Psoas muscle (tissue), 8 donors: ENCODE measurements at places on chromosomes 16 and 17.
A peak's percentile ranks its signal among the peaks of the same experiment; 100 is the strongest.

GRCh38 chr17:73641826-73642600 is 2.2 kb downstream of the SDK2 start:
- DNase-seq: no peak

- no peak for DNase-seq
Measured at GRCh38 chr17:8123695-8124349, at the start of gene HES7. Gene HES7 (minus strand): TSS chr17:8124106. CDS start chr17:8124084, 22 bp downstream.

GRCh38 chr16:4327386-4328045 is 11.6 kb downstream of the GLIS2 start:
- DNase-seq: no peak

- no peak for DNase-seq
Measured at GRCh38 chr16:53153130-53153529, 98.3 kb downstream of the CHD9 start.

DNA sequence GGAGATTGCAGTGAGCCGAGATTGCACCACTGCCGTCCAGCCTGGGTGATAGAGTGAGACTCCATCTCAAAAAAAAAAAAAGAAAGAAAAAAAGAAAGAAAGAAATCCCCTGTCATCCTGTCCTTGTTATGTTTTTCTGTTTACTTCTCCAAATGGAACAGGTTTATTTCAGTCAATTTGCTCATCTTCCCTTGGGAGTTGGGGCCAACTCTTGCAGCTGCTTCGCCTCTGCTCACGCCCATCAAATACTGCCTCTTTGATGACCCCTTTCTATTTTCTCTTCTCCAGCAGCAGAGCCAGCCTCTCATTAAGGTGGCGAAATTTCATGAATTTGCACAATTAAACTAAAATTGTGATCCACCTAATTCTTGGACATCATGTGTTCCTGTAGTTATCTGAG is 173.4 kb downstream of the ZNF18 start:
- DNase-seq: no peak

- no peak for DNase-seq
Measured at GRCh38 chr16:30352488-30353401, 2.4 kb downstream of the CD2BP2 start.

GRCh38 chr17:27247958-27248342 is 46.0 kb upstream of the WSB1 start:
- no peak for DNase-seq

- DNase-seq: no peak
Measured at GRCh38 chr16:87679593-87680271, 77.4 kb downstream of the JPH3 start.

DNA sequence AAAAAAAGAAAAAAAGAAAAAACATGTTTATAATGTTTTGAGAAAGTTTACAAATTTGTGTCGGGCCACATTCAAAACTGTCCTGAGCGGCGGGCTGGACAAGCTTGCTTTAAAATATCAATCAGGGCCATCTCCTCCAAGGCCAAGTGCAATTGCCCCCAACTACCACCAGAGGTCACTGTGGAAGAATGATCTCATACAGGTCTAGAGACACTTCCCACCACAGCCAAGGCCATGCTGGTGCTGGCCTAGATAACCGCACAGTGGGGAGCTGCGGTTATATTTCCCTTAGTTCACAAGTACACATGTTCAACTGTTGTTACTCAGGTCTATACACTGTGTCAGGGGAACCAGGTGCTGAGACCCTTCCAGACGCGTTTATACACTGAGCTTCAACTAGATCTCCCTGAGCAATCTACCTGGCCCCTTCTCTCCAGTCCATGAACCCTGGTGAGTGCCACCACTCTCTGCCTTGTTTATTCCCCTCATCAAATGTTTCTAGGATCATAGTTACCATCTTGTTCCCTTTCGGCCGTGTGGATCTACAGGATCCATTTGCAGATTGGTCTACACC is 83.8 kb upstream of the CCL2 start:
- peak; percentile 63 for DNase-seq

GRCh38 chr17:65811043-65811442 is 249.6 kb upstream of the AXIN2 start:
- DNase-seq: no peak

DNA sequence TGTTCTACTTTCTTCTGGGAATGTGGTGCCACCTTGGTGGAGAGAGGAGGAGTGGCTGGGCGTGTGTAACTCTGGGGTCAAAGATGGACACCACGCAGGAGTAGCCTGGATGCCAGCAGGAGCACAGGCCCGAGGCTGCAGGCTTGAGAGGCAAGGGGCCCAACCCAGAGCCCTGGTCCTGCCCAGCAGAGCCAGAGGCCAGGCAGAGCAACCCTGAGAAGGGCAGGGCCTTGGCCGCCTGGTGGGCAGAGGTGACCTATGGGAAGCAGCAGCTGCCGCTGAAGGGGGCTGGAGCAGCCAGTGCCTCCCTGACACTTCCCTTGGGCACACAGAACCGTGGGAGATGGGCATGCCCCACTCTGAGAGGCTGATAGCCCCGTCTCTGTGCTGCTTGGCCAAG is 18.0 kb upstream of the CPSF4L start:
- DNase-seq: no peak

GRCh38 chr16:7361416-7362129 is 28.9 kb downstream of the RBFOX1 start:
- DNase-seq: no peak

DNA sequence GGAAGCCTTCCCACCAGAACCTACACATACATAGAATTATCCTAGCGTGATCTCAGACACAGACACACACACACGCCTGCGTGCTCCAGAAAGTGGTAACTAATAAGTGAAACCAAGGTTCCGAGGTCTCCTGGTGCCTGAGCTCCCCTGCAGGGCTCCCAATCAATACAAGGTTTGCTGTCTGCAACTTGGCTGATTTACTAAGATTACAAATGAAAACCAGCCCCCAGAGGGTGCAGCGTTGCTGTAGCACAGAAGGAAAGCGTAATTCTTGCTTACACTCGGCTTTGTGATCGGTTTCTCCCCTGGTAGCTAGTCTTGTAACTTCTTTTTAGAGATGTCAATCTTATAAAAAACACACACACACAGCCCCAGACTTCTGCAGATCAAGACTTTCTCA is 334.1 kb upstream of the XYLT1 start:
- no peak for DNase-seq

DNA sequence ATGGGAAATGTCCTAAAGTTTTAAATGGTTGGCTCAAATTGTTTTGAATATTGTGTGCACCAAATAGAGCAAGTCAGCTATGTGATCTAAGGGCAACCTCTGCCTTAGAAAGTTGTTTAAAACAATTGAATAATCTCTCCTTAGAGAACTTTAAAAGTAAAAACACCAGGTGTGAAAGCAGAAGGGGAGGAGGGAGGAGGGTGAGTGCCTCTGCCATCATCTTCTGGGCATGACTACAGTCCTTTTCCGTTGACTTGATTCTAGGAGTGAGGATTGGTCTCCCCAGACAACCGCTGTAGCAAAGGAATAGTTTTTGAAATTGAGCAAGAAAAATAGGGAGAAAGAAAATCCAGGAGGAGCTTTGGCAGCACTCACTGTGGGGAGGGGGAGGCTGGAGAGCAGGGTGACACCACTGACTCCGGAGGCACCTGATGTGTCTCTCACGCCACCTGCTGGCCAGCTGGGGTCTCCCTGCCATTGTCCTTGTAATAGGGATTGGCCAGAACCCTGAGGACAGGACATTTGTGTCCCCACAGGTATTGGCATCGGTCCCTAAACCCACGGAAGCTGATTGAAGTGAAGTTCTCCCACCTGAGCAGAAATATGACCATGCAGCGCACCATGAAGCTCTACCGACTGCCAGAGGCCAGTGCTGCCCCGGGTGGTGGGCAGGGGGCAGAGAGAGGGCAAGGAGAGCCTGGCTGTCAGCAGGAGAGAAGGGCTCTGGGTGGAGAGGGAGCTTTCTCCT is 33.3 kb downstream of the PLCD3 start:
- peak; percentile 90 for DNase-seq

GRCh38 chr16:67112591-67113399 is 3.1 kb downstream of the PHAF1 start:
- DNase-seq: no peak

DNA sequence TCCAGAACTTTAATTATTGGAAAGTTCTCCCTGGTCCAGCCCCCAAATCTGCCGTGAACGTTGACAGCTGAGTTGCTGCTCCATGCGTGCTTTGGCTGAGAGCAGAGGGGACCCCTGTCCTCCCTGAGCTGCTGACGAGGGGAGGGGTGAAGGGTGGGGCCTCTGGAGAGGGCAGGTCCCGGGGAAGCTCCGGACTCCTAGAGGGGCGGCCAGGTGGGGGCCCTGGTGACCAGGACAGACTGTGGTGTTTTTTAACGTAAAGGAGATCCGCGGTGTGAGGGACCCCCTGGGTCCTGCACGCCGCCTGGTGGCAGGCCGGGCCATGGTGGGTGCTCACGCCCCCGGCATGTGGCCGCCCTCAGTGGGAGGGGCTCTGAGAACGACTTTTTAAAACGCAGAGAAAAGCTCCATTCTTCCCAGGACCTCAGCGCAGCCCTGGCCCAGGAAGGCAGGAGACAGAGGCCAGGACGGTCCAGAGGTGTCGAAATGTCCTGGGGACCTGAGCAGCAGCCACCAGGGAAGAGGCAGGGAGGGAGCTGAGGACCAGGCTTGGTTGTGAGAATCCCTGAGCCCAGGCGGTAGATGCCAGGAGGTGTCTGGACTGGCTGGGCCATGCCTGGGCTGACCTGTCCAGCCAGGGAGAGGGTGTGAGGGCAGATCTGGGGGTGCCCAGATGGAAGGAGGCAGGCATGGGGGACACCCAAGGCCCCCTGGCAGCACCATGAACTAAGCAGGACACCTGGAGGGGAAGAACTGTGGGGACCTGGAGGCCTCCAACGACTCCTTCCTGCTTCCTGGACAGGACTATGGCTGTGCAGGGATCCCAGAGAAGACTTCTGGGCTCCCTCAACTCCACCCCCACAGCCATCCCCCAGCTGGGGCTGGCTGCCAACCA is at the start of gene MC1R:
Gene MC1R, plus strand, starts transcription at position 410 of the 895 bp plus-strand sequence. Its CDS starts 397 bp downstream, at position 807.
- peak; percentile 48 for DNase-seq

DNA sequence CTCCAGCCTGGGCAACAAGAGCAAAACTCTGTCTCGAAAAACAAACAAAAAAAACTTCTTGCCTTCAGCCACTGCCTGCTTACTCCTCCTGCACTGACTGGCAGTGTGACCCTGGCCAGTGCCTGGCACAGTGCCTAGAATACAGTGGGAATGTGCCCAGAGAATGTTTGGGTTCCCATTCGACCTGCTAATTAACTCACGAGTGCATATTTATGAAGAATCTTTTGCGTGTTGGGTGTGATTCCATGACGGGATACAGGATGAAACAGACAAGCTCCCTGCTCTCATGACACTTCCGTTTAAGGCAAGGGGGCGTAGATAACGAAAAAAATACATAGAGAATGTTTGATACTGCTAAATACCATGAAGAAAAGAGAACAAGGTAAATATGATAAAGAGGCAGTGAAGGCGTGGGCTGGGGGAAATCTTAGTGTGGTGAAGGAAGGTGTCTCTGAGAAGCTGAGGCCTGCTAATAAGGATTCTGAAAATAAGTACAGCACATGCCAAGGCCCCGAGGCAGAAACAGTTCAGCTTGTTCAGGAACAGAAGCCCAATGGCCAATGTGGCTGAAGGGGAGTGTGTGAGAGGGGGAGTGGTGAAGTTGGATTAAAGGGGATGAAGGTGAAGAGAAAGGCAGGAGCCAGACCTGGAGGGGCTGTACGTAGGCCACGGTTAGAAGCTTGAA is 4.3 kb downstream of the ABI3 start:
- DNase-seq: no peak

DNA sequence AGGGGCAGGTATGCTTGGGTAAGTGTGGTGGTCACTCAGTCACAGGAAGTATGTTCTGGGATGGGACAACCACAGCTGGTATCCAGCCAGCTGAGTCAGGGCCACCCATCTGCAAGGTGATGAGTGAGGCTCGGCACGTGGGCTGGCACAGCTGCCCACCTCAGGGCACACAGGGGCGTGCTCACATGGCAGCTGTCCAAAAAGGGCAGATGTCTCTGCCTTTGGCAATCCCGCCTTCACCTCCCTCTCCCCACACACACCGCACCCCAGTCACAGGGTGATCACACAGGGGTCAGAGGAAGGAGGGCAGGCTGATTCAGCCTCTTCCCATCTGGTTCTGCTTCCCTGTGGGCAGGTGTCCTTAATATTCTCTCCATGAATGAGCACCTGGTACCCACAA is 85.9 kb upstream of the TOB1 start:
- DNase-seq: peak; percentile 84

DNA sequence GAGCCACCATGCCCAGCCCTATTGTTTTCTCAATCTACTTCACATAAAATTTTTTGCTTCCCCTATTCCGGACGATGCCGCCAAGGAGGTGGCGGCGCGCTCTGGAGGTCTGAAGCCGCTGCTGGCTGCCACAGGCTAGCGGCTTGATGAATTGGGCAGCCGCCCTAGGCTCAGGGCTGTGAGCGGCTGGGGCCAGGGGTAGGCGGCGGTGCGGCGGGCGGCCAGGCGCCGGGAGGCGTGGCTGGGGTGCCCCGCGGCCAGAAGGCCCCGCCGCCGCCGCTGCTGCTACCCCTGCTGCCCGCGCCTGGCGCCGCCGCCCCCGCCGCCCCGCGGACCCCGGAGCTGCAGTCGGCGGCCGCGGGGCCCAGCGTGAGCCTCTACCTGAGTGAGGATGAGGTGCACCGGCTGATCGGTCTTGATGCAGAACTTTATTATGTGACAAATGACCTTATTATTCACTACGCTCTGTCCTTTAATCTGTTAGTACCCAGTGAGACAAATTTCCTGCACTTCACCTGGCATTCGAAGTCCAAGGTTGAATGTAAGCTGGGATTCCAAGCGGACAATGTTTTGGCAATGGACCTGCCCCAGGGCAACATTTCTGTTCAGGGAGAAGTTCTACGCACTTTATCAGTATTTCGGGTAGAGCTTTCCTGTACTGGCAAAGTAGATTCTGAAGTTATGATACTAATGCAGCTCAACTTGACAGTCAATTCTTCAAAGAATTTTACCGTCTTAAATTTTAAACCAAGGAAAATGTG is 41.7 kb downstream of the ANKFY1 start:
- DNase-seq: no peak

DNA sequence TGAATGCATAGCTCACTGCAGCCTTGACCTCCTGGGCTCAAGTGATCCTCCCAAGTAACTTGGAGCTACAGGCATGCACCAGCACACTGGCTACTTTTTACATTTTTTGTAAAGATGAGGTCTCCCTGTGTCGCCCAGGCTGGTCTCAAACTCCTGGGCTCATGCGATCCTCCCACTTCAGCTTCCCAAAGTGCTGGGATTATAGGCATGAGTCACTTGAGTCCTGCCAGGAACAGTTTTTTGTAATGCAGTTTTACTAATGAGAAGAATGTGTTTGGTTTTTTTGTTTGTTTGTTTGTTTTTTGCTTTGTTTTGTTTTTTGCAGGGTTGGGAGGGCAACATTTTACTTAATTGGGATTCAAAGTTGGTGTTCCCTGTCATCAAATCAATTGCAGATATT is 22.2 kb downstream of the SOST start:
- no peak for DNase-seq

DNA sequence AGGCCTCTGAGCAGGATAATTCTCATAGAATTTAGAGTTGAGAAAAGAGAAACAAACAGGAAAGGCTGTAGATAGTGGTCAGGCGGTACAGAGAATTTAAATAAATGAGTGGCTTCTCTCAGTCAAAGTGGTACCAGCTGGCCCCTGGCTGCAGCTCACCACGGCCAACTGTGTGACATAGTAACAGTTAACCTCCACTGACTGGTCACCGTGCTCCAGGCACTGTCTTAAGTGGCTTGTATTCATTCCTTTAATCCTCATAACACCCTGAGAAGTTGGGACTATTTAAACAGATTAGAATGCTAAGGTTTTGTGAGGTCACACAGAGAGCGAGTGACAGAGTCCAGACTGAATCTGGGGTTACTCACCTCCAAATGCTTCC is 108.9 kb downstream of the GNAO1 start:
- no peak for DNase-seq

- peak; percentile 91 for DNase-seq
Measured at GRCh38 chr17:35587074-35587961, at the start of gene AP2B1. Gene AP2B1 (plus strand): TSS chr17:35587322. CDS start chr17:35594031, 6,709 bp downstream.
